Right atrium auricular region (tissue), 2 donors: ENCODE measurements at places on chromosomes 1 and 21. TPM values are rescaled to one million over a fixed set of nuclear protein-coding genes. Genes with fewer than 3 reads are reported as not detected.

Gene E2F2
- total RNA-seq: 0.33 TPM

Gene RHD
- total RNA-seq: 0.59 TPM

Gene AMY1A
- total RNA-seq: not detected

Gene DMBX1
- not detected for total RNA-seq

Gene ATP6V1G3
- total RNA-seq: not detected

Gene EPHA2
- 43.5 TPM for total RNA-seq

Gene RNU1-3
- total RNA-seq: not detected
